ENCODE measurements at places on chromosomes 7 and 10. TPM values are rescaled to one million over a fixed set of nuclear protein-coding genes. Genes with fewer than 3 reads are reported as not detected.

- no peak overlapping the region for H3K4me3 ChIP-seq
- H3K36me3 ChIP-seq: no peaks in the 10 kb centered on the region
- peaks cover 21% of the 10 kb centered on the region for H3K4me1 ChIP-seq
- no peak for DNase-seq
- H3K27me3 ChIP-seq: no peaks in the 10 kb centered on the region
Observed at GRCh38 chr10:109959259-109960145, 36.2 kb upstream of the XPNPEP1 start.

GRCh38 chr10:4255751-4256150, 470.7 kb upstream of the KLF6 start:
- H3K36me3 ChIP-seq: no peaks in the 10 kb centered on the region
- H3K4me3 ChIP-seq: no peak overlapping the region
- H3K27ac ChIP-seq: no peak overlapping the region
- H3K4me1 ChIP-seq: no peaks in the 10 kb centered on the region
- no peak for DNase-seq

- no peaks in the 10 kb centered on the region for H3K27me3 ChIP-seq
- H3K4me1 ChIP-seq: peaks cover 7% of the 10 kb centered on the region
- no peak overlapping the region for H3K27ac ChIP-seq
- DNase-seq: no peak
- H3K36me3 ChIP-seq: no peaks in the 10 kb centered on the region
Observed at GRCh38 chr10:76178532-76179292, 747.3 kb downstream of the LRMDA start.

DNA sequence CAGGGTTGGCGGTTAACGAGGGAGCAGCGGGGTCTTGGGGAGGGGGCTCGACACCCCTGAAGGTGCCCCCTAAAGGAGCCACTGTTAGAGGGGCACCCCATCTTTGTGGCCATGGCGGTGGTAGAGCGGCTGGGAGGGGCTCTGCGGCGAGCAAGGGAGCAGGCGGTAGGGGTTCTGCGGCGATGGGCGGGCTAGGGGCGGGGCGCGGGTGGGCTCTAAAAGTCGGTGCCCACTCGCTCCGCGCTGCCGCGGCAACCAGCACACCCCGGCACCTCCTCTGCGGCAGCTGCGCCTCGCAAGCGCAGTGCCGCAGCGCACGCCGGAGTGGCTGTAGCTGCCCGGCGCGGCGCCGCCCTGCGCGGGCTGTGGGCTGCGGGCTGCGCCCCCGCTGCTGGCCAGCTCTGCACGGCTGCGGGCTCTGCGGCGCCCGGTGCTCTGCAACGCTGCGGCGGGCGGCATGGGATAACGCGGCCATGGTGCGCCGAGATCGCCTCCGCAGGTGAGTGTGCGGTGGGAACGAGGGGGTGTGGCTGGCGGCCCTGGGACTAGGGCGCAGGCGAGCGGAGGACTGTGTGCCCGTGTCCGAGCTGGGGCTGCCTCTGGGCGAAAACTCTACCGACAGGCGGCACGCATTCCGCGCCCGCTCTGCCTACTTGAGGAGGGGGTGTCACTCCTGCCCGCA, at the start of gene MEST:
Gene MEST (plus strand): TSS at position 245 of the 682 bp plus-strand sequence. CDS start 229 bp downstream, at position 474.
- H3K4me1 ChIP-seq: peaks cover 42% of the 10 kb centered on the region
- peak; percentile 57 for DNase-seq
- H3K4me3 ChIP-seq: peak within 1 kb of the TSS; percentile 58
- peaks cover 10% of the 10 kb centered on the region for H3K27me3 ChIP-seq
- no peak within 1 kb of the TSS for H3K27ac ChIP-seq

DNA sequence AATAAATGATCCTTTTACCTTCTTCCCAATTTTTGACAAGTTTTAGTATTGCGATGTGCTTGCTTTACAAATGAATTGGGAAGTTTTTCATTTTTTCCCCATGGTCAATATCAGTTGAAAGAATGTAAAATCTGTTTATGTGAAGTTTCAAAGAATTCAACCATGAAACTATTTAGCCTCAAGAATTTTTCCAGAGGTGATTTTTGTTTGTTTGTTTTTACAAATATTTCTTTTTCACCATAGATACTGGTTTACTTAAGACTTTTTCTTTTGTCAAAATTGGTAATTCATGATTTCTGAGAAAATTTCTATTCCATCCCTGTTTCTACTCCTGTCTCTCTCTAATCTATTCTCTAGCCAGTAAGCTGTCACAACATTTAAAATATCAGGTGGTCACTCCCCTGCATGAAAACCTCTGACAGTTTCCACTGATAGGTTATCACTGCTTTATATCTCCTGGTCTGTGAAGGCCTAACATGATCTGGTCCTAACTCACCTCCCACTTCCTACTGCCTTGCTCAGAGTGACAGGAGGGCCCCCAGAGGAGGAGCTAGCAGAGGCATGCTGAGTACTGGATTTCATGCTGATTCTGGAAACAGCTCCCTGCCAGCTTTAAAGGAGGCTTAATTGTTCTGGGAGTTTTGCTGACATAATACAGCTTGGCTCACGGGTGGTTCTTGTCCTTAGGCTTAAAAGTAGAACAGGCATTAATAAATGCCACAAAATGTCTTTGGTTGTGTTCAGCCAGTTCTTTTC, 7.6 kb upstream of the ARMS2 start:
- H3K27ac ChIP-seq: no peak overlapping the region
- H3K36me3 ChIP-seq: no peaks in the 10 kb centered on the region
- H3K4me3 ChIP-seq: no peak overlapping the region
- H3K4me1 ChIP-seq: peaks cover 4% of the 10 kb centered on the region
- H3K27me3 ChIP-seq: no peaks in the 10 kb centered on the region
- DNase-seq: peak; percentile 30

DNA sequence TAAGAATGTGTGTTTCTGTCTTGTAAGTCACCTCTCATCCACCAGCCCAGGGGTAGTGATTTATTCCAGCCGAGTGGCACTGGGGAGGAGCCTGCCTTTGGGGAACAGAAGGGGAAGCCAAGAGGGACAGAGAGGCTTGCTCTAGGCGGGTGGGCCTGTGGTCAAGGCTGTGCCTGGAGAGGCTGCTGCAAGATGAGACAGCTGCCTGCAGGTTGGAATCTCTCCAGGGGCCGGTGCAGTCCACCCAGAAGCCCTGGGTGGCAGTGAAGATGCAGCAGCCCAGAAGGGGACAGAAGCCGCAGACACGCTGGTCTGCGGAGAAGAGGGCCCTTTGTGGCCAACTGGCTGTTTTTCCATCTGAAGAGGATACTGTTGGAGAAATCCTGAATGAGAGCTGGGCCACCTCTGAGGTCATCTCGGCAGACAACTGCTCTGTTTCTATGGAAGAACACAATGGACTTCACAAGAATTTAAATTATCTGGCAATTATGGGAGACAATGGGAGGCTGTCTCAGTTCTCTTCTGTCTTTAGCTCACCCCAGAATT, 175.7 kb downstream of the GFRA1 start:
- H3K4me1 ChIP-seq: no peaks in the 10 kb centered on the region
- H3K27ac ChIP-seq: no peak overlapping the region
- H3K27me3 ChIP-seq: no peaks in the 10 kb centered on the region
- no peak overlapping the region for H3K4me3 ChIP-seq
- DNase-seq: no peak

DNA sequence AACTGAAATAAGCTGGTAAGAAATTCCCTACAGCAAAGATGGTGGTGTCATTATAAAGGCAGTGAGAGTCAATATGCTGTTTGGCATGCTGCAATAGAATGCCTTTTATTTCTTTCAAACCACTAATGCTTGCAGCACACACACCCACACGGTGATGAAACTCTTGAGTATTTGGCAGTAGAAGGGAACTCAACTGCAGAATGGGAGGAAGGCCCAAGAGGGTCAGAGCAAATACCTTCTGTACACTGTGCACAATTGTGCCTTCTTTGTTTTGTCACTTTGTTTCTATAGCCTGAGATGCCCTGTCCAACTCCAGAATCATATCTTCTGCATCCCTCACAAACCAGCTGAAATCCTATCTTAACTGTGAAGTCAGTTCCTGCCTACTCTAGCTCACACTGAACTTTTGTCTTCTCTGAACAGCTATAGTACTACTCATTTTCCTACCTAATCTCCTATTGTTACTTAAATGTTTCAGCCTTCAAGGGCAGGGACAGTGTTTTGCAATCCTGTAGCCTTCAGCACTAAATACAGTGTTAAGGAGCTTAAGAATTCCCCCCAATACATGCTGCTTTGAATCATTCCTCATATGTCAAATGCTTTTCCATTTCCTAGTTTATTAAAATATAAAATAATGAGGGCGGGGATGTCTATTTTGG, 22.2 kb downstream of the MMS19 start:
- H3K27me3 ChIP-seq: no peaks in the 10 kb centered on the region
- no peak for DNase-seq
- no peak overlapping the region for H3K27ac ChIP-seq
- peaks cover 17% of the 10 kb centered on the region for H3K4me1 ChIP-seq

GRCh38 chr10:91884536-91884935, 24.8 kb downstream of the FGFBP3 start:
- H3K27ac ChIP-seq: peak overlapping the region; percentile 99
- H3K4me3 ChIP-seq: no peak overlapping the region
- H3K27me3 ChIP-seq: no peaks in the 10 kb centered on the region
- H3K36me3 ChIP-seq: no peaks in the 10 kb centered on the region
- H3K4me1 ChIP-seq: peaks cover 58% of the 10 kb centered on the region

- DNase-seq: no peak
- H3K4me3 ChIP-seq: no peak overlapping the region
Observed at GRCh38 chr10:47190802-47191450, 109.1 kb upstream of the GDF10 start.

- H3K4me1 ChIP-seq: peaks cover 41% of the 10 kb centered on the region
- no peaks in the 10 kb centered on the region for H3K36me3 ChIP-seq
- no peak overlapping the region for H3K4me3 ChIP-seq
- no peak for DNase-seq
- H3K27me3 ChIP-seq: no peaks in the 10 kb centered on the region
Observed at GRCh38 chr7:5679813-5680473, 101.5 kb downstream of the RNF216 start.

GRCh38 chr10:91758303-91759146, 39.7 kb upstream of the TNKS2 start:
- no peaks in the 10 kb centered on the region for H3K36me3 ChIP-seq
- no peak overlapping the region for H3K4me3 ChIP-seq
- H3K4me1 ChIP-seq: peaks cover 6% of the 10 kb centered on the region
- no peaks in the 10 kb centered on the region for H3K27me3 ChIP-seq
- no peak overlapping the region for H3K27ac ChIP-seq

GRCh38 chr10:123398180-123398591, 244.0 kb downstream of the BUB3 start:
- H3K4me1 ChIP-seq: no peaks in the 10 kb centered on the region

DNA sequence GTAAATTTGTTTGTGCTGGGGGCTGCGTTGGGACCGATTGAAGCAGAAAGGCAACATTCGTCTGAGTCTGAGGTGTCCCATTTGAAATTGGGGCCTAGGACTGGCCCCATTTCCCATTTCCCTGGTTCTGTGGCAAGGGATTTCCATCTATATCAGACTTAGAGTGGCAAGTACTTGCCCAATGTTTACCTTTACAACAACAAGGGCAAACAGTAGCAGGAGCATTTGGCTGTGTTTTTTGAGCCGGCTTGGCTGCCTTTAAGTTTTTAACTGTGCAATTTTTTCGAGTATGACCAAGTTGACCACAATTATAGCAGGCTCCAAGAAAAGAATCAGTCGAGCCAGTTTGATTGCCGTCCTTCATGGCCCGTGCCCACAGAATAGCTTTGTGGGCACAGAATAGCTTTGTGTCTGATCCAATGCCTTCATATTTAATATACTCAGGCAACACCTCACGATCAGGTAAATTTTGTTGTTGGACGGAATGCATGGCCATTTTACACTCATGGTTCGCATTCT, 4.7 kb upstream of the CYP17A1 start:
- H3K4me3 ChIP-seq: no peak overlapping the region
- no peaks in the 10 kb centered on the region for H3K36me3 ChIP-seq
- DNase-seq: no peak
- H3K27me3 ChIP-seq: no peaks in the 10 kb centered on the region
- H3K27ac ChIP-seq: no peak overlapping the region
- H3K4me1 ChIP-seq: no peaks in the 10 kb centered on the region

- H3K4me1 ChIP-seq: peaks cover 31% of the 10 kb centered on the region
- H3K4me3 ChIP-seq: peak overlapping the region; percentile 74
- H3K27me3 ChIP-seq: peaks cover 35% of the 10 kb centered on the region
- H3K36me3 ChIP-seq: no peaks in the 10 kb centered on the region
Observed at GRCh38 chr10:31033147-31033546, 1.5 kb upstream of the ZNF438 start.

DNA sequence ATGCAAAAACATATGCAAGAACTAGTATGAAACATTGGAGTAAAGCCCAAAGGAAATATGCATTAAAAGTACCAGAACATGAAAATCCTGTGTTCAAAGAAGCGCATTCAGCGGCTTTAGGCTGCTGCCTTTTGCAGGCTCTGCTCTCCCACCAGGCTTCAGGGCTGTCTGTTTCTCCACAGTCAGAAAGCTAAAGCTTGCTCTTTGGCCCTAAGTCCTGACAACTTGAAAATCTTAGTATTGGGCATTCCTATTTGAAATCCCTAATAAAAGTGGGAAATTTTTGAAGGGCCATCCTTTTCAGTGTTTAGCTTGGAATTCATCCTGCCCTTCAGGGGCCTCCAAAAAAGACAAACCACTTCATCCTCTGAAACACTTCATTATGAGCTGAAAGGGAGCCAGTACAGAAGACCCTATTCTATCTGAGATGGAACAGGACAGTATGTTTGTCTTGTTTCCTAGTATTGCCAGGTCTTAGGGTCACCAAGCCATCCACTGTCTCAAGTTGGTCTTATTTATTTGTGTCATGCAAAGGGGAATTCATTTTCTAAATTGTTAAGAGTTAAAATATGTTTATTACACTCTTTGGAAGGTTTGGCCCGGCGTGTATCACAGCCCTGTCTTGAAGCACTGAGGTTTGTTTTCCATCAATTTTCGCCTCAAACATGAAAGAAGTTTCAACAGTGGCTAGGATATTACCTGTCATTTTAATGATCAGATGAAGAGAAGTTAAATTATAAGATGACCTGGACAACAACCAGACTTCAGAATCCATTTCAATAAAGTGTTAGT, 326.3 kb upstream of the BMPER start:
- H3K27ac ChIP-seq: no peak overlapping the region
- no peaks in the 10 kb centered on the region for H3K36me3 ChIP-seq
- no peak for DNase-seq
- H3K4me3 ChIP-seq: no peak overlapping the region
- no peaks in the 10 kb centered on the region for H3K4me1 ChIP-seq
- no peaks in the 10 kb centered on the region for H3K27me3 ChIP-seq

- no peaks in the 10 kb centered on the region for H3K27me3 ChIP-seq
- H3K4me3 ChIP-seq: no peak overlapping the region
- H3K27ac ChIP-seq: no peak overlapping the region
- DNase-seq: no peak
Observed at GRCh38 chr10:60704471-60704870, 73.8 kb upstream of the CDK1 start.

DNA sequence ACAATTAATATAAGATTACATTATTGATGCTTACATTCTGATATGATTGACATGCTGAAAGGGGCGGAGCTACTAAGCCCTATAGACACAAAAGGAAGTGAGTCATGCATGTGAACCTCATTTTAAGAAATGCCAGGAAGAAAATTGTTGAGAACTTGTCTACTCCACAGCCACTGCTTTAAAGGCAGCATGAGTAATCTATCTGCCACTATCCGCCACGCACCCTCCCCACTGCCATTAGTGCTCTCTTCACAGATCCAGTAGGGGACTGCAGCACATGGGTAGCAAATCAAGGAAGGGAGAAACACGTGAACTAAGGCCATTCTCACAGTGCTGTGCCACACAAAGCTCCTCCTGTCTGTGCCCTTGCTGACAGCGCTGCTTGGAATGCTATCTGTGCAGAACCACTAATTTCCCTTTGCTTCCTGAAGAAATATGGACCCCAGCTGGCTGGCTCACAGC, 524.8 kb downstream of the GRM8 start:
- H3K27ac ChIP-seq: no peak overlapping the region
- no peaks in the 10 kb centered on the region for H3K27me3 ChIP-seq
- no peak for DNase-seq
- H3K36me3 ChIP-seq: no peaks in the 10 kb centered on the region
- no peak overlapping the region for H3K4me3 ChIP-seq

OR2A12 gene
- not detected for total RNA-seq

CNTNAP2 gene
- total RNA-seq: 38.2 TPM

RPP30 gene
- total RNA-seq: 74.1 TPM

CYP2C8 gene
- total RNA-seq: 4.1 TPM

ICA1 gene
- 45.2 TPM for total RNA-seq
